Activated CD4-positive, alpha-beta memory T cell treated with anti-CD3 and anti-CD28 coated beads, Interleukin-2, amount 10 ng/mL, durations not matched to agents 7 days and 5 days (primary cell): ENCODE measurements at places on chromosomes 5 and 9. TPM values are rescaled to one million over a fixed set of nuclear protein-coding genes. Genes with fewer than 3 reads are reported as not detected.

The SPINK4 gene
- not detected for total RNA-seq

The SHOC1 gene
- not detected for total RNA-seq

The CDH12 gene
- not detected for total RNA-seq

The RGMB gene
- total RNA-seq: 0.60 TPM

The FREM1 gene
- not detected for total RNA-seq

The PRDM9 gene
- total RNA-seq: not detected

The KCNIP1 gene
- total RNA-seq: not detected

GRCh38 chr5:33761139-33761538 lies 130.7 kb downstream of the ADAMTS12 start:
- H3K27ac ChIP-seq: no peak overlapping the region
- H3K4me3 ChIP-seq: no peak overlapping the region
- no peaks in the 10 kb centered on the region for H3K36me3 ChIP-seq
- no peaks in the 10 kb centered on the region for H3K4me1 ChIP-seq
- no peak for DNase-seq

DNA sequence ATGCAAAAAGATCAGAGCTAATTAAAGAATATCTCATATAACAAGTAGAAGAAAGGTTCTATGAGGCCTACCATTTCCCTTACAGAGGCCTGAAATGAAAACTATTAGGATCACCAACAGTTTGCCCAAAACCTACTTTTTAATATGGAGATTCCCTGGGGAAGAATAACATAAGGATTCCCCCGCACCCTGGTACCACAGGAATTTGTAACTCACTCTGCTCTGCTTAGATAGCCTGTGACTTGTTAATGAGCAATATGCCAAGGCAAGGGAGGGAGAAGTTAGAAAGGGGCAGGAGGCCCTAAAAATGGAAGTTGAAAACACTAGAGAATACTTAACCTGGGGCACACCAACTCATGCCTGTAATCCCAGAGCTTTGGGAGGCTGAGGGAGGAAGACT lies 107.0 kb downstream of the CDH6 start:
- no peak for DNase-seq
- no peak overlapping the region for H3K27ac ChIP-seq
- H3K4me1 ChIP-seq: no peaks in the 10 kb centered on the region

DNA sequence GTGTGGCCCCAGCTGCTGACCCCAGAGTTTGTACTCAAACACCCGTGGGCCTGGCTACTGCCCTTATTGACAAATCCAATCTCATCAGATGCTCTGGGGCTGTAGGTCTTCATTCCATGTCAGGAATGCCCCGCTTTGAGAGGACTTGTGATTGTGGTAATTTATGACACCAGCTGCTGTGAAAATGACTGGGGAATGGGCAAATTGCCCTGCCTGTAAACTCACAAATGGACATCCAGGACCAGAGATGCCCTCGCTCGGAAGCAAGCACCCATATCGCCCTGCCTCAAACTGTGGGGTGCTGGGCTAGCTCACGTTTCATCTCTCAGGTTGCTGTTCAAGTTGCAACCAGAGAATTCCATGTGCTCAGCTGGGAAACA lies 225.9 kb upstream of the MAP3K1 start:
- peaks cover 5% of the 10 kb centered on the region for H3K36me3 ChIP-seq

DNA sequence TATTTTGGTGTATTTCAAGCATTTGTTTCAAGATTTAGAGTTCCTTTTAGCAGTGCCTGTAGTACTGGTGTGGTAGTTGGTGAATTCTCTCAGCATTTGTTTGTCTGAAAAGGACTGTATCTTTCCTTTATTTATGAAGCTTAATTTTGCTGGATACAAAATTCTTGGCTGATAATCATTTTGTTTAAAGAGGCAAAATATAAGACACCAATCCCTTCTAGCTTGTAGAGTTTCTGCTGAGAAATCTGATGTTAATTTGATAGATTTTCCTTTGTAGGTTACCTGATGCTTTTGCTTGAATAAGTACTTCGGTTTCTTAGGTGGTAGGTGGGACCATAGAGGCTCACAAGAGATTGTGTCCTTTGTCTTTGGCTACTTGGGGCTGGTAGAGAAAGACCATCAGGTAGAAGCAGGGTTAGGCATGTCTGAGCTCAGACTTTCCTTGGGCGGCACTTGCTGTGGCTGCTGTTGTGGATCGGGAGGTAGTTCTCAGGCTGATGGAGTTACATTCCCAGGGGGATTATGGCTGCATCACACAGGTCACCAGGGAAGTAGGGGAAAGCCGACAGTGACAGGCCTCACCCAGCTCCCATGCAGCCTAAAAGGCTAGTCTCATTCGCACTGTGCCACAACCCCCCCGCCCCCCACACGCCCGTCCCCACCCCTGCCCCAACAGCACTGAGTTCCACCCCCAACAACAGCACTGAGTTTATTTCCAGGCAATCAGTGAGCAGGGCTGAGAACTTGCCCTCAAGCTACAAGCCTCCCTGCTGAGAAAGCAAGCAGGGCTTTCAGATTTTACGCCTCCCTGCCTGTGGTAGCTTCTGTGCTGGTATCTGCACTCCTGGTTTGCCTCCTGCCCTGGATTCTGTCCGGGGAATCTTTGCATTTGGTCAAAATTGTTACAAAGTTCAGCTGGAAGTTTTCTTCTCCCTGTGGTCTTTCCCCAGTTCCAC lies 127.1 kb upstream of the GLRA1 start:
- no peaks in the 10 kb centered on the region for H3K27me3 ChIP-seq
- H3K36me3 ChIP-seq: no peaks in the 10 kb centered on the region
- H3K27ac ChIP-seq: no peak overlapping the region
- no peak for DNase-seq
- no peaks in the 10 kb centered on the region for H3K4me1 ChIP-seq

GRCh38 chr5:139951296-139951924 lies 91.7 kb downstream of the NRG2 start:
- no peak overlapping the region for H3K27ac ChIP-seq
- H3K4me1 ChIP-seq: no peaks in the 10 kb centered on the region
- no peaks in the 10 kb centered on the region for H3K36me3 ChIP-seq
- H3K27me3 ChIP-seq: peaks cover 29% of the 10 kb centered on the region

DNA sequence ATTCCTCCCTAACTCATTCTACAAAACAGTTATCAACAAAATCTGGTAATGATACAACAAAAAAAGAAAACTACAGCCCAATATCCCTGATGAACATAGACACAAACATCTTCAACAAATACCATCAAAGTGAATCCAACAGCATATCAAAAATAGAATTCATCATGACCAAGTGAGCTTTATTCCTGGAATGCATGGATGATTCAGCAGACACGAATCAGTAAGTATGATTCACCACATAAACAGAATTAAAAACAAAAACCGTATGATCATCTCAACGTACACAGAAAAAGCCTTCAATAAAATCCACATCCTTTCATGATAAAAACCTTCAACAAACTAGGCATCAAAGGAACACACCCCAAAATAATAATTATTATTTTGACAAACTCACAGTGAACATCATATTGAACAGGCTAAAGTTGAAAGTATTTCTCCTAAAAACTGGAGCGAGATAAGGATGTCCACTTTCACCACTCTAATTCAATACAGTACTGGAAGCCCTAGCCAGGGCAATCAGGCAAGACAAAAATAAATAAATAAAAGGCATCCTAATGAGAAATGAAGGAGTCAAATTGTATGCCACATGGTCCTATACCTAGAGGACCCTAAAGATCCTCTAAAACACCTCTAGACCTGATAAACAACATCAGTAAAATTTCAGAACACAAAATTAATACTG lies 305.1 kb upstream of the RGMB start:
- H3K27ac ChIP-seq: no peak overlapping the region
- H3K4me1 ChIP-seq: no peaks in the 10 kb centered on the region
- H3K36me3 ChIP-seq: no peaks in the 10 kb centered on the region
- H3K4me3 ChIP-seq: no peak overlapping the region
- no peak for DNase-seq

DNA sequence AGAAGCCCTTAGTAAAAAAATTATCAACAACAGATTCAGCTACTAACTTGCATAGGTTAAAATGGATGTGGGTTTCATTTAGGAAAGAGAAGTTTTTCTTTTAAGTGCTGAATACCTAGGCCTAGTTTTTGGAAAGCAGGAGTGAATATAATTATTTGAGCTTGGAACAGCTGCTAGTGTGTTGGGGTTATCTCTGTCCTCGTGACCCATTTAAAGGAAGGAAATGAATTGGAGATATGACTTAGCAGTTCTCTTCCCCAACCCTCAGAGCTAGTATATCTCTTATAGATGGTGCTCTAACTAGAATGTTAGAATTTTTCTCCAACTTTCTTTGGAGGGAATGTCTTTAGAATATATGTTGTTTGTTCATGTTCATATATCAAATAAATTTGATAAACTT lies 38.6 kb downstream of the ZNF366 start:
- peaks cover 24% of the 10 kb centered on the region for H3K27me3 ChIP-seq
- no peaks in the 10 kb centered on the region for H3K36me3 ChIP-seq
- no peak overlapping the region for H3K4me3 ChIP-seq
- DNase-seq: no peak
- no peak overlapping the region for H3K27ac ChIP-seq
- no peaks in the 10 kb centered on the region for H3K4me1 ChIP-seq

- H3K4me3 ChIP-seq: no peak overlapping the region
- DNase-seq: no peak
- peaks cover 4% of the 10 kb centered on the region for H3K27me3 ChIP-seq
- no peaks in the 10 kb centered on the region for H3K4me1 ChIP-seq
- no peaks in the 10 kb centered on the region for H3K36me3 ChIP-seq
These were observed 296.8 kb upstream of the VLDLR start for GRCh38 chr9:2324742-2325141.

- H3K27ac ChIP-seq: no peak overlapping the region
- peaks cover 15% of the 10 kb centered on the region for H3K27me3 ChIP-seq
- no peaks in the 10 kb centered on the region for H3K36me3 ChIP-seq
- H3K4me1 ChIP-seq: peaks cover 14% of the 10 kb centered on the region
- no peak overlapping the region for H3K4me3 ChIP-seq
- DNase-seq: no peak
These were observed 8.0 kb upstream of the NSMF start for GRCh38 chr9:137467161-137467581.

- H3K4me1 ChIP-seq: no peaks in the 10 kb centered on the region
- no peak overlapping the region for H3K27ac ChIP-seq
- H3K27me3 ChIP-seq: peaks cover 17% of the 10 kb centered on the region
- no peaks in the 10 kb centered on the region for H3K36me3 ChIP-seq
- H3K4me3 ChIP-seq: no peak overlapping the region
These were observed 25.7 kb upstream of the ENTREP1 start for GRCh38 chr9:69299315-69299714.

- no peak overlapping the region for H3K4me3 ChIP-seq
- H3K27ac ChIP-seq: no peak overlapping the region
- peaks cover 79% of the 10 kb centered on the region for H3K36me3 ChIP-seq
These were observed 80.2 kb downstream of the PIK3R1 start for GRCh38 chr5:68295772-68296171.

GRCh38 chr5:36882250-36882649 lies 5.7 kb downstream of the NIPBL start:
- H3K4me3 ChIP-seq: no peak overlapping the region
- no peak for DNase-seq
- peaks cover 43% of the 10 kb centered on the region for H3K4me1 ChIP-seq

DNA sequence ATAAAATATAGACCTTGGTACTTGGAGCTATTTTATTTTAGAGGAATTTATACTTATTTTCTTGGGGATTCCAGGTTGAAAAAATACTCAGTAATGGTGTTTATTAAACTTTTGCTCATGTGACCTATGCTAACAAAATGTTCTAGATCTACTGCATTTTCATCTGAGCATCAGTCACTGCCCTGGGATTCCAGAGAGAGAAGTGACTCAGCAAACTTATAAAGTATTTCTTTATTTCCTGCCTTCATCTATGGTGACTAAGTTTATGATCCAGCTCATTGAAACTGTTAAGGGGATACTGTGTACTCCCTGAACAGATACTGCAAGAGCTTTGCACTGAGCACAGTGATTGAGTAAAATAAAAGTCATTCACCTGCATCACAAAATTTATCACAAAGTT lies 298.5 kb upstream of the CDH18 start:
- H3K27me3 ChIP-seq: no peaks in the 10 kb centered on the region
- no peaks in the 10 kb centered on the region for H3K36me3 ChIP-seq
- no peak overlapping the region for H3K4me3 ChIP-seq
- DNase-seq: no peak

GRCh38 chr5:74848553-74849025 lies 17.6 kb downstream of the FAM169A start:
- no peak for DNase-seq
- H3K4me3 ChIP-seq: no peak overlapping the region
- peaks cover 14% of the 10 kb centered on the region for H3K4me1 ChIP-seq
- H3K27me3 ChIP-seq: no peaks in the 10 kb centered on the region

DNA sequence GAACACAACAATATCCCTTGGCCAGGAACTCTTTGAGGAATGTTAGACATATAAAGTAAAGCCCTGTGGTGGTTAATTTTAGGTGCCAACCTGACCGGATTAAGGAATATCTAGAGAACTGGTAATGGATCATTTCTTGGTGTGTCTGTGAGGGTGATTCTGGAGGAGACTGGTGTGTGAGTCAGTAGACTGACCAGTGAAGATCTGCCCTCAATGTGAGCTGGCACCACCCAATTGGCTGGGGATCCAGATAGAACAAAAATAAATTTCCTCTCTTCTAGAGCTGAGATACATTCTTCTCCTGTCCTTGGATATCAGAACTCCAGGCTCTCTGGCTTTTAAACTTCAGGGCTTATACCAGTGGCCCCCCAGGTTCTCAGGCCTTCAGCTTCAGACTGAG lies 56.2 kb upstream of the TNPO1 start:
- no peak overlapping the region for H3K4me3 ChIP-seq
- no peak overlapping the region for H3K27ac ChIP-seq
- no peaks in the 10 kb centered on the region for H3K4me1 ChIP-seq
- no peak for DNase-seq

- no peak for DNase-seq
- H3K36me3 ChIP-seq: peaks cover 63% of the 10 kb centered on the region
- H3K4me3 ChIP-seq: no peak overlapping the region
- H3K27ac ChIP-seq: no peak overlapping the region
- no peaks in the 10 kb centered on the region for H3K27me3 ChIP-seq
- H3K4me1 ChIP-seq: peaks cover 47% of the 10 kb centered on the region
These were observed 38.0 kb downstream of the TNPO1 start for GRCh38 chr5:72854419-72854818.
